ENCODE measurements at places on chromosomes 11 and 22. TPM values are rescaled to one million over a fixed set of nuclear protein-coding genes. Genes with fewer than 3 reads are reported as not detected.

Gene SYT12
- polyA plus RNA-seq: 0.07 TPM

Gene CARD18
- polyA plus RNA-seq: 0.43 TPM

Gene XKR3
- not detected for polyA plus RNA-seq

Gene FOLH1
- polyA plus RNA-seq: 3.0 TPM

Gene GSTT2
- 1.7 TPM for polyA plus RNA-seq

Gene SHANK3
- 25.1 TPM for polyA plus RNA-seq

Gene HPX
- 2.2 TPM for polyA plus RNA-seq

Gene RGL4
- polyA plus RNA-seq: 1.3 TPM

Gene IRAG1
- polyA plus RNA-seq: 3.9 TPM

Gene MRGPRE
- polyA plus RNA-seq: not detected

Gene PKDREJ
- polyA plus RNA-seq: 0.41 TPM

Gene HMOX1
- polyA plus RNA-seq: 15.3 TPM

Gene CAPN5
- 17.8 TPM for polyA plus RNA-seq

Gene TRIM49D2
- not detected for polyA plus RNA-seq

Gene GNAZ
- polyA plus RNA-seq: 4.0 TPM

Gene FOLR3
- not detected for polyA plus RNA-seq

Gene OR52E8
- polyA plus RNA-seq: not detected

Gene APOC3
- polyA plus RNA-seq: 4.3 TPM

Gene ARFGAP3
- 48.0 TPM for polyA plus RNA-seq

Gene TSGA10IP
- polyA plus RNA-seq: not detected

Gene INS
- not detected for polyA plus RNA-seq
